Left cardiac atrium (tissue), 4 donors: ENCODE measurements at places on chromosomes 2 and 18. TPM values are rescaled to one million over a fixed set of nuclear protein-coding genes. Genes with fewer than 3 reads are reported as not detected.

DNA sequence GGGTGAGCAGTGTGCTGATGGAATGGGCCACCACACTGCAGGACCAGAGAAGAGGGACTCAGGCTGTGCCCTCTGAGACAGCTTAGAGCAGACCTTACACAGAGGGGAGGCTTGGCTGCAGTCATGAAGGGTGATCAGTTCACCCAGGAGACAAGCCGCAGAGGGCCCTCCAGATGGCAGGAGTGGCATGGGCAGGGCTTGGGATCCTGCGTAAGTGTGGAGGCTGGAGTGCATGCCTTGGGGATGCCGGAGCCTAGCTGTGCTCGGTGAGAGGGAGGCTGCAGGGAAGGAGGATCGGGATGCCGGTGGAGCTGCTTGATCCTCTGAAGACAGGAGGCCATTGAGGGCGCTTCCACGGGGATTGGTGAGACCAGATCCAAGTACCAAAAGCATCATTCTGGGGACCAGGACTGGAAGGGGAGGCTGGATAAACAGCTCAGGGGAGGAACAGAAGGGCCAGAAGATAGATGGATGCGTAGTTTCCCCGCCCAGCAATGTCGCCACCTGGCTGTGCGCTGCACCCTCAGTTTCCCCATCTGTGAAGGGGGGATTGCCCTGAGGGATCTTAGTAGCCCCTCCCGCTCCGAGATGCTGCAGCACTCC lies 163.4 kb downstream of the INHBB start:
- no peak for DNase-seq

Gene THOC1
- 17.3 TPM for total RNA-seq

GRCh38 chr18:45103319-45104048 lies 422.8 kb downstream of the SETBP1 start:
- no peak for DNase-seq

Gene CYS1
- total RNA-seq = 4.1 TPM

DNA sequence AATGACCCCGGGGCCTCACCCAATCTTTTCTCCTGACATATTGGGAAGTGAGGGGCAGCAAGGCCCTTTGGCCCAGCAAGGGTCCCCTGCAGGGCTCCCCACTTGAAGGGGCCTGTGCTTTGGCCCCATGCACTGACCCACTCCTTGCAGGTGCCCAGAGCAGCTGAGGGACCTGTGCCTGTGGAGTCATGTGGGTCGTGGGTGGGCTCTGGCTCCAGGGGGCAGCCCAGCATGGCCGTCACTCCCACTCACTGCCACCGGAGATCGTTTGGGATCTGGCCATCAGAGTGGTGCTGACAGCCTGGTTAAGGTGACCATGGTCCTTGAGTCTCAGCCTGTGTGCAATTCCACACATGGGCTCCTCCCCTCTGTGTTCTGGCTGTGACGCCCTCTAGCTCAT lies 31.7 kb upstream of the APCDD1 start:
- DNase-seq = no peak

DNA sequence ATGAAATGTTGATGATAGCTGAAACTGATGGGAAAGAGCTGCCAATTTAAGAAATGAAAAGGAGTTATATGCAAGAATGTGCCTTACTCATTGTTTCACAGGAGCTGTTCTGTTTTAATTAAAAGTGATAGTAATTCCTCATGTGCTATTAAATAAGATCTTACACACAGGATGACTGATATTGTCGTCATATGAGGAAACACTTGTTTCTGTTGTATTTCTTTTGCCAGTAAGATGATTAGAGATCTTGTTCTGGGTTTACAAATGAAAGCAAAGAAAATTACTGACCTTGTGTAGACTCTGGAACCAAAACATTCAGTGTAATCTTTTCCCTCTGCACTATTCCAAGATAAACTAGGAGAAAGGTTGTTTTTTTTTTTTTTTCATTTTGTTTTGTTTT lies 123.6 kb downstream of the MAP3K20 start:
- no peak for DNase-seq

GRCh38 chr18:56233595-56233994 lies 404.8 kb downstream of the TXNL1 start:
- DNase-seq = no peak
